ENCODE measurements at places on chromosomes 12 and 14. TPM values are rescaled to one million over a fixed set of nuclear protein-coding genes. Genes with fewer than 3 reads are reported as not detected.

Gene PLEKHD1
- total RNA-seq = not detected

Gene IL23A
- not detected for total RNA-seq

Gene KIAA0586
- total RNA-seq = 13.2 TPM

Gene SERPINA3
- 0.89 TPM for total RNA-seq

Gene FOXN3
- 15.9 TPM for total RNA-seq

Gene RAD9B
- 0.97 TPM for total RNA-seq

Gene IGF1
- 1.4 TPM for total RNA-seq

Gene ASIC1
- 0.13 TPM for total RNA-seq

Gene CLBA1
- 10.4 TPM for total RNA-seq

Gene MYF5
- total RNA-seq = not detected

Gene RNU4-1
- not detected for total RNA-seq

Gene KRT6C
- total RNA-seq = not detected

Gene SCNN1A
- not detected for total RNA-seq

Gene ZDHHC22
- not detected for total RNA-seq

Gene ASCL1
- total RNA-seq = not detected
